ENCODE measurements at places on chromosomes 2 and 18.

DNA sequence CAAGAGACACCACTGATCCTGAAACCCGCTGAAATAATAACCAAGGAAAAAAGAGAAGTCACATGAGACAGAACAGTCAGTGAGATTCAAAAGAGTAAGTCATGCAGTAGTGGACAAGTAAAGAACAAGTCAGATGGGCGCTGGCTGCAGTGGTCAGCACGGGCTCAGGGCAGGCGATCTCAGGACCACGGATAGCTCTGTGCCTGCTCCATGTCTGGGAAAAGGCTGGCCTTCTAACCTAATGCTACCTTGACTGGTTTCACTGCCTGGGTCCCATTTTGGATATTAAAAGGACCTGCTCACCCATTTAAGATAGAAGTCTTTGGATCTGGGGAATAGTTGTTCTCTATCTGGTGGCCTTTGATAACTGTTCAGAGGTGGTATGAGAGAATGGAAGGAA lies 61.7 kb upstream of the LCLAT1 start:
- no peak for DNase-seq

GRCh38 chr2:222756951-222757650 lies 85.6 kb downstream of the MOGAT1 start:
- DNase-seq: no peak

GRCh38 chr2:47660168-47660567 lies 122.8 kb upstream of the MSH6 start:
- DNase-seq: peak; percentile 21

GRCh38 chr2:144048631-144049060 lies 471.3 kb downstream of the ZEB2 start:
- no peak for DNase-seq

DNA sequence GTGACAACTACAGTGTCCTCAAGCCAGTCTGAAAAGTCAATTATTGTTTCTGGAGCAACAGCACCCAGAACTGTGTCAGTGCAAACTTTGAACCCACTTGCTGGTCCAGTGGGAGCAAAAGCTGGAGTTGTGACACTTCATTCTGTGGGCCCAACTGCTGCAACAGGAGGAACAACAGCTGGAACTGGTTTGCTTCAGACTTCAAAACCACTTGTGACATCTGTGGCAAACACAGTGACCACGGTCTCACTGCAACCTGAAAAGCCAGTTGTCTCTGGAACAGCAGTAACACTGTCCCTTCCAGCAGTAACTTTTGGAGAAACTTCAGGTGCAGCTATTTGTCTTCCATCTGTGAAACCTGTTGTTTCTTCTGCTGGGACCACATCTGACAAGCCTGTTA lies 59.8 kb downstream of the TAF4B start:
- DNase-seq: no peak

- no peak for DNase-seq
Observed at GRCh38 chr18:26159353-26159752, 25.7 kb downstream of the PSMA8 start.

DNA sequence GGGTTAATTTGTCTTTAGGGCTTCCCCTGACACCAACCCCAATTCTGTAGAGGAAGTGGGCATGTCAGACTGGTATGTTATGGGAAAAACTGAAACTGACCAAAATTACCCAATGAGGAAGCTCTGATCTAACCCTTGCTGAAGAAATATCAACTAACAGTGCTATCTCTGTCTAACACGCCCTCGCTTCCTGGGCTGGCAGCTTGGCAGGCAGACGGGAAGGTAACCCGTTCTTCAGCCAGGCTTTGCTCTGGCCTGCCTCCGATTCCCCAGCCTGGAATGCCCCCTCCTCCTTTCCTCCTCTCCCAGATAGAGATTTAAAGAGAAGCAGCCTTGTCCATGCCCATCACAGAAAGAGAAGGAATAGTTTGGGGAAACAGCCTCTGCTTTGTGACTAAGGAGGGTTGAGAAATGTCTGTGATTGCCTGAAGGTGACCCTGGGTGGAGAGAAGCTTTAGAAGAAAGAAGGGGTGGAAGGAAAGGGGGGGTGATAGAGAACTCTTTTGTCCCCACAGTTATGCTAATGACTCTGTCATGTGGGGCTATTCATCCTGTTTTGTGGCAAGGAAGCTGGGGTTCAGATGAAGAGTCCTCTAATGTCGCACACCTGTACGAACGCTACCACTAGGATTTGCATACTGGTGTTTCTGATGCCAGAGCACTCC lies 15.4 kb downstream of the HK2 start:
- no peak for DNase-seq

- DNase-seq: no peak
Observed at GRCh38 chr2:26666671-26667070, 25.5 kb upstream of the CIB4 start.

DNA sequence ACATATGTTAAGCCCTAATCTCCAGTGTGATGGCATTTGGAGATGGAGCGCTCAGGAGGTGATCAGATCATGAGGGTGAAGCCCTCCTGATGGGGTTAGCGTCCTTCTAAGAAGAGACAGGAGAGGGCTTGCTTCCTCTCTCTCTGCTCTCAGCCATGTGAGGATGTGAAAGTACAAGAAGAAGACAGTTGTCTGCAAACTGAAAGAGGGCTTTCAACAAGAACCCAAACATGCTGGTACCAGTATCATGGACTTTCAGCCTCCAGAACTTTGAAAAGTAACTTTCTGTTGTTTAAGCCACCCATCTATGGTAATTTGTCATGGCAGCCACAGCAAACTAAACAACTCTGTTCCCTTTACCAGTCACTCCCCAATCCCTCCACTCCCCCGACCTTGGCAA lies 47.4 kb downstream of the CACNB4 start:
- DNase-seq: no peak

DNA sequence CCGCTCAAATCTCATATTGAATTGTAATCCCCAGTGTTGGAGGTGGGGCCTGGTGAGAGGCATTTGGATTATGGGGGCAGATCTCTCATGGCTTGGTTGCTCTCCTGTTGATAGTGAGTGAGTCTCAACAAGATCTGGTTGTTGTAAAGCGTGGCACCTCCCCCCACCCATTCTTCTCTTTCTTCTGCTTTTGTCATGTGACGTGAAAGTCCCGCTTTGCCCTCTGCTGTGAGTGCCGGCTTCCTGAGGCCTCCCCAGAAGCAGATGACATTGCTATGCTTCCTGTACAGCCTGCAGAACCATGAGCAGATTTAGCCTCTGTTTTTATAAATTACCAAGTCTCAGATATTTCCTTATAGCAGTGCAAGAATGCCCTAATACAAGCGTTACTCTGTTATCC lies 673.8 kb downstream of the ADCYAP1 start:
- DNase-seq: no peak
